ENCODE measurements at places on chromosomes 7 and 10.
A peak's percentile ranks its signal among the peaks of the same experiment; 100 is the strongest.

DNA sequence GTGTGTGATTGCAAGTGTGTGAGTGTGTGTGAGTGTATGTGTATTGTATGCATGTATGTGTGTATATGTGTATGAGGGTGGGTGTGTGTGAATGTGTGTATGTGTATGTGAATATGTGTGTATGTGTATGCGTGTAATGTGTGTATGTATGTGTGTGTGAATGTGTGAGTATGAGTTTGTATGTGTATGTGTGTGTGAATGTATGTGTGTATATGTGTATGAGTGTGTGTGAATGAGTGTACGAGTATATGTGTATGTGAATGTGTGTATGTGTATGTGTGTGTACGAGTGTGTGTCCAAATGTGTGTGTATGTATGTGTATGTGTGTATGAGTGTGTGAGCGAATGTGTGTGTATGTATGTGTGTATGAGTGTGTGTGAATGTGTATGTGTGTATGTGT lies 8.2 kb upstream of the GALNTL5 start:
- no peak overlapping the region for H3K27ac ChIP-seq
- no peak for DNase-seq
- no peaks in the 10 kb centered on the region for H3K36me3 ChIP-seq
- no peaks in the 10 kb centered on the region for H3K4me1 ChIP-seq
- no peaks in the 10 kb centered on the region for H3K27me3 ChIP-seq
- no peak overlapping the region for H3K4me3 ChIP-seq

GRCh38 chr10:73759512-73760115 lies 15.4 kb downstream of the SEC24C start:
- H3K4me3 ChIP-seq = no peak overlapping the region
- H3K27ac ChIP-seq = peak overlapping the region; percentile 77
- H3K4me1 ChIP-seq = peaks cover 17% of the 10 kb centered on the region
- peaks cover 81% of the 10 kb centered on the region for H3K36me3 ChIP-seq
- peak; percentile 84 for DNase-seq

DNA sequence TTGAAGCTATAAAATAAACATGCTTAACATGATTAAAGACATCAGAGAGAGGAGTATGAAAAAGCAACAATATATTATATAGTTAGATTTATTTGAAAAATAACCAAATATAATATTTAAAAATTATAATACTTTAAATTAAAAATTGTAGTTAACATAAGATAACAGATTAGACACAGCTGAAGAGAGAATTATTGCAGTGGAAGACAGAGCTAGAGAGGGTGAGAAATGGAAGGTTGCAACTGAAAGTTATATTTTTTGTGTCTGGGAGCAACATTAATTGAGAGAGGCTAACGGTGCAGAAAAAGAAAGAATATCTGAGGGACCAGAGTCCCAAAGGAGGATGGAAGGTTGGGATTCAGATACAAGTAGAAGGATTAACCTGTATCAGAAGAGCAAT lies 548.9 kb upstream of the FZD8 start:
- H3K27ac ChIP-seq = no peak overlapping the region
- no peak for DNase-seq
- H3K4me1 ChIP-seq = peaks cover 7% of the 10 kb centered on the region
- no peaks in the 10 kb centered on the region for H3K36me3 ChIP-seq
- H3K4me3 ChIP-seq = no peak overlapping the region

DNA sequence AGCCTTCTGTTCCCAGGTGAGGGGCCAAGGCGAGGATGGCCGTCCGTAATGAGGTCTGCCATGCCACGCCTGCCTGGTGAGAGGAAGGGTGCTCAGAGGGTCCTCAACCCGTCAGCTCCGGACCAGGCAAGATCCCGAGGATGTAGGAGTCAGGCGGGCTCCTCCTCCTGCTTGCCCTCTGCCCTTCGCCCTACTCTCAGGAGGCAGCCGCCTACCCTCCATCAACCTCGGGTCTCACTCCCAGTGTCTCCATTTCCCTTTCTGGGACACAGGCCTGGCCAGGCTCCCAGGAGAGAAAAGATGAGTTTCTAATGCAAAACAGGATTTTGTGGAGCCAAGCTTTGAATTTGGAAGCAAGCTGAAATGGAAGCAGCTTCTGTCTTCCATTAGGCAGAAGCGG lies 184.0 kb downstream of the PTPN20 start:
- DNase-seq = no peak
- H3K4me3 ChIP-seq = no peak overlapping the region
- no peaks in the 10 kb centered on the region for H3K36me3 ChIP-seq
- no peaks in the 10 kb centered on the region for H3K4me1 ChIP-seq
- H3K27me3 ChIP-seq = no peaks in the 10 kb centered on the region

DNA sequence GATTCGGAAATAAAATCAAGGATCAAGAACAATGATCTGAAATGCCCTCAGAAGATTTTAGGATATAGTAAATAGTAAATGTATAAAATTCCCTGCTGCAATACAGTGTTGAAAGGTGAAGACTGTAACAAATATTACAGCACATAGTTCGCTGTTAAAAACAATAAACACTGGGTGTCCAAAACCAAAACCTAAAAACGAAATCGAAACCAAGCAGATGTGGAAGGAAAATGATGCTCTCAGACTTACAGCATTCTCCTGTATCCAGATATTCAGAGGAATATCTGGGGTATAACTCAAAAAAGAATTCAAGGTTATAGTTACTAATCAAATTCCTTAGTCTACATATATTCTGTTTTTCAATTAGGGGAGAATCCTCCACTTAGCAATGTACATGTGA lies 708.1 kb upstream of the PCDH15 start:
- no peaks in the 10 kb centered on the region for H3K27me3 ChIP-seq
- no peaks in the 10 kb centered on the region for H3K4me1 ChIP-seq
- no peak for DNase-seq
- peak overlapping the region; percentile 0 for H3K4me3 ChIP-seq

GRCh38 chr7:150891740-150892139 lies 39.4 kb downstream of the AOC1 start:
- no peak for DNase-seq
- peaks cover 12% of the 10 kb centered on the region for H3K27me3 ChIP-seq
- H3K4me1 ChIP-seq = no peaks in the 10 kb centered on the region
- H3K4me3 ChIP-seq = no peak overlapping the region

DNA sequence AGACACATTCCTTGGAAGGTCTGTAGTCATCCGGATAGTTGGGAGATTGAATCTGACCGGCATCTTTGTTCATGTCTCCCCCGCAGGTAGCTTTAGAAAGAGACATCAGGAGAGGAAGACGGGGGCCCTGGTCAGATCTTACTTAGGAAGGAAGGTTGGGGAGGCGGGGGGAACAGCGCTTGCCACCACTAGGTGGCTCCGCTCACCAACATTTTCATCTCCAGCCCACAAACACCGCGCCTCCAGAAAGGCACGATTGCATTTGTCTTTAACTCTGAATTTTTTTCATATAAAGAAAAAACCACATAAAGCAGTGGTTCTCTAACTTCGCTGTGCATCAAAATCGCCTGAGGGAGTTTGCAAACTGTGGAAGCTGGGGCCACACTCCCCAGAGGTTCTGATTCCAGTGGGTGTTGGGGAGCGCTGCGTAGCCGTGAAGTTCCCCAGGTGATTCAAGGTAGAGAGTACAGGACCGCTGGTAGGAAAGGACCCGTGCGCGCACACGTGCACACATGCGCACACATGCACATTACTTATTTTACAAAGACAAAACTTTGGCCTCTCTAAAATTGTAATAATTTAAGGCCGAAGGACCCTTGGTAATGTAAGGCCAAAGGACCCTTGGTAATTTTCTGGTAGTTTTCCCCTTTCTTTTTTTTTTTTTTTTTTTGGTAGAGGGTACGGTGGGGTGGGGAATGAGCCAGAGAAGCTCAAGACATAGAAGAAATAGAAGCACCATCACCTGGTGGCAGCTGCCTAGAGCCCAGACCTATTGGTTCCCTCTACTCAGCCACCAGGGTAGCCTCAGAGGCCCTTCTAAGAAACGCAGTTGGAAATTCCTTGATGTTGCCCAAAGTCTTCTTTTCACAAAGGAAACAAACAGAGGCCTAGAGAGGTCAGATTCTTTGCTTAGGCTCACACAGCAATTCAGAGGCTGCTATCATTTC lies 37.4 kb upstream of the OPALIN start:
- no peaks in the 10 kb centered on the region for H3K36me3 ChIP-seq
- no peaks in the 10 kb centered on the region for H3K4me1 ChIP-seq
- DNase-seq = peak; percentile 67
- H3K4me3 ChIP-seq = no peak overlapping the region
- no peak overlapping the region for H3K27ac ChIP-seq
- peaks cover 18% of the 10 kb centered on the region for H3K27me3 ChIP-seq

All from lower lobe of right lung (tissue), 2 donors.